ENCODE measurements at places on chromosomes 7 and 10.
A peak's percentile ranks its signal among the peaks of the same experiment; 100 is the strongest.

- no peak for DNase-seq
These were observed 178.1 kb downstream of the CDC14C start for GRCh38 chr7:49102411-49102810.

GRCh38 chr7:105036217-105037168 is 22.5 kb downstream of the KMT2E start:
- no peak for DNase-seq

- DNase-seq, result no peak
These were observed 341.8 kb downstream of the CXCL12 start for GRCh38 chr10:44042926-44043602.

DNA sequence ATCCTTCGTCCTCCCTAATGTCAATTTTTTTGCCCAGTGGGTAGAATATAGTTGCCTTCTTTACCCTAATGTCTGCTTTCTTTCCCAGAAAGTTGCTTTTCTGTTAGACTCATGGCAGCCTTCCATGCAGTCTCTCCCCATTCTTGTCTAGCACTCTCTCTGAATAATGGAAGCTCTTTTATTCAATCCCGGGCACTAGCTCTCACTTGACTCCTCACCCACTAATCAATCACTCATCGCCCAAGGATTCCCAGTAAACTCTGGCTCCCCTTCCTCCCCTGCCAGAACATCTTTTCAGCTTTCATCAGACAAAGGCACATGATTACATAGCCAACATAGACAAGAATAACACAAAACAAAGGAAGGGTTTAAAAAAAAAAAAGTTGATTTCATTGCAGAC is 100.2 kb upstream of the RELN start:
- DNase-seq, result no peak

DNA sequence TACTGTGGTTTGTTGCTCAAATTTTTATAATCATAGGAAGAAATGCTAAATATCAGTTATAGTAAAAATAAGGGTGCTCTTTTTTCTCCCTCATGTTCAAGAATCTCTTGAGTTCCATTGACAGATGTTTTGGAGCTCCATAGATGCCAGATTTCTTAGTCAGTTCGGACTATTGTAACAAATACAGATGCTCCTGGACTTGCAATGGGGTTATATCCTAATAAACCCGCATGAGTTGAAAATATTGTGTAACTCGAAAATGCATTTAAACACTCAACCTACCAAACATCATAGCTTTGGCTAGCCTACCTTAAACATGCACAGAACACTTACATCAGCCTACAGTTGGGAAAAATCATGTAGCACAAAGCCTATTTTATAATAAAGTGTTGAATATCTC is 100.7 kb upstream of the CSTF2T start:
- DNase-seq, result no peak

DNA sequence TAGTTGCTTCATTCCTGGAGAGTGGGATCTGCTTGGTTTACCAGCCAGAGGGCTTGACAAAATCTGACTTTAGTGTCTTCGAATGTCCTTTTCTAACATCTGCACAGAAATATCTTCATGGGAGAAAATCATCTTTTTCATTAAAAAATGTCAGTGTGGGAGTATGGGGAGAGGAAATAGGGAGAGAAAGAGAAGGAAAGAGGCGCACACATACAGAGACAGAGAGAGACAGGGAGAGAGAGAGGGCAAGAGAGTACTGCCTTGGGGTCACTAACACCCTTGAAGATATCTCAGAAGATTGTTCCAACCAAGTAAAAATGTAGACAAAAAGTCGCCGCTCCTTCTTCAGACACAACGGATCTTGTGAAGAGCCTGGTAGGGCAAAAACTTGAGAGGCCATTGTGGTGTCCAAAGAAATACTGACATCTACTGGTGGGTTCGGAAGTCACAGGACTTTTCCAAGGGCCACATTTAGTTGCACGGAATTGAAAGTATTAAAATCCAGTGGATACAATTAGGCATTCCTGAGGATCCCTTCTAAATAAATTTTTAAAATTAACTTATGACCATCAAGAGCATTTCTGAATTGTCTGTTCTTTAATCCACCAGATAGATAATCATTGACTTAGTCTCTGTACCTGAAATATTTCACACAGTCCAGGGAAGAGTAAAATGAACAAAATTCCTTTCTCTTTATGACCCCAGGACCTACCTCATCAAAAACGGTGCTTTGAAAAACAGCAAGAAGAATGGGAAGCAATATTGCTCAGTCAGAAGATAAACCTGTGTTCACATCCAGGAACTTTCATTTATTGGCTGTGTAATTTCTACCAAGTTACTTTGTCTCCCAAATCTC is 29.7 kb downstream of the VIM start:
- DNase-seq, result no peak

DNA sequence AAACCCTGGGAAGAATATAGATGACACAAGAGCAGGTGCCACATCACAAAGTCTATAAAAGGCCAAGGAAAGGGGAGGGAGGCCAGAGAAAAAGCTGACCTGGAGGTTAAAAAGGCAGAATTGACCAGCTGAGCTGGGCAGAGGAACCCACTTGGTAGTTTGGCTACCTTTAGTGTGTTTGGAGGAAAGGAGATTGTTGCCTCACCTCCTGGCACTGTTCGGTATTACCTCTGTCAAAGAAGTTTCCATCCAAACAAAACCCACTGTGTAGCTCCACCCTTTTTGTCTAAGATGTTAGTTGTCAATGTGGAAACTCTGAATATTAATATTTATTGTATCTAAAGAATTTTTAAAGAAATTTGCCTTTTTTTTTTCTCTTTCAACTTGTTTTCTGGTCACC is 23.4 kb downstream of the ENTPD7 start:
- no peak for DNase-seq

- no peak for DNase-seq
These were observed 334.0 kb downstream of the ZNF33B start for GRCh38 chr10:42304341-42304740.

- no peak for DNase-seq
These were observed 75.5 kb downstream of the UBE2H start for GRCh38 chr7:129877146-129877792.

DNA sequence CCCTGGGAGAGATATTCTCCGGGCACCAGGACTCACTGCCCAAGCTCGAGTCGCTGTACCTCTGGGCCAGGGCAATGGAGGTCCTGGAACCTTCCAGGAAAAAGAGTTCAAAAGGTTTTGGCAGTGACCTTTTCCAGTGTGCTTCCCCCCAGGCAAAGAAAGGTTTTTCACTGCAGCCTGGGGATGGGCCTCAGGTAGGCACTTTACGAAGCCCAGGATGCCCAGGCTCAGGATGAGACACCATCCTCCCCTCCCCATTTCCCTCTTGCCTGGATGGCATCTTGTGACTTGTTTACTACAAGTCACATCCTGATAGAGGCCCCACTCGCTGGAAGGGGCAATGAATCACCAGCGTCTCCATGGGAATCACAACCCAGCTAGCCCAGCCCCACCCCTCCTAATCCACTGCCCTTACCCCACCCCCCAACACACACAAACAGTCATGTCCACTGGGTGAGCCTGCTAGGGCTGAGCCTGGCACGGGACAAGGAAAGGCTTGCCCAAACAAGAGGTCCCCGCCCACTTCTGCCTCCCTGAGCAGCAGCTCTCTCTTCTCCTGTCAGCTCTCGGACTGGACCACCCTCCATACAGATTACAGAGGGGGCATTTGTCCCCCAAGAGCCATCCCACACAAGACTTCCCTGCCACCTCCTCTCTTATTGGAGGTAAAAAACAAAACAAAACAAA is 93.8 kb upstream of the SMNDC1 start:
- DNase-seq, result no peak

GRCh38 chr7:1538544-1539180 is 8.2 kb downstream of the MAFK start:
- no peak for DNase-seq

DNA sequence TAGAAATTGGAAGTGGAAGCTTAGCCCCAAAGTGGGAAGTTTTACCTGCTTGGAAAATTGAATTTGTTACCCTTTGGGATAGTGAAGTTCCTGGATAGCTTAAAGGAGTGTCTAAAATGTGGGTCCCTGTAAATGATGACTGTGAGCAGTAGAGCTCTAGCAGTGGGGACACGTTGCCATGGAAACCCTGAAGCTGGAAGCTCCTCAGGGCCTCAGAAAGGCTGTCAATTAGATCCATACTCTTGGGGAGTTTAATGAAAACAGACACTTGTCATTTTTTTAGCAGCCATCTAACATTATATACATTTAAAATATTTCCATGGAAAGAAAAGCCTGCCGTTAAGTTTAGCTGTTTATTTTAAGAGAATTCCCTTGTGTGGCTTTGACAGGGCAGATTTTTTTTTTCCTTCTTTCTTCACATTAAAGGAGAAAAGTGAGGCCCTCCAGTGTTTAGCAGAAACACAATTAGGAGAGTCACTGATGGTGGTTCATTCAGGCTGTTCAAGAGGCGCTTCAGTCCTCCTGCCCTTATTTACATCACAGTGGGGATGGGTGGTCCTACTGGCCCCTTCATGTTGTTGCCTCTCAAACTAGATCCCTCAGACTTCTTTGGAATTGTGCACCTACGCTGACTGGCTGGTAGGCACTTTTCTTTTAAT is 518.4 kb downstream of the CCSER2 start:
- DNase-seq, result no peak

DNA sequence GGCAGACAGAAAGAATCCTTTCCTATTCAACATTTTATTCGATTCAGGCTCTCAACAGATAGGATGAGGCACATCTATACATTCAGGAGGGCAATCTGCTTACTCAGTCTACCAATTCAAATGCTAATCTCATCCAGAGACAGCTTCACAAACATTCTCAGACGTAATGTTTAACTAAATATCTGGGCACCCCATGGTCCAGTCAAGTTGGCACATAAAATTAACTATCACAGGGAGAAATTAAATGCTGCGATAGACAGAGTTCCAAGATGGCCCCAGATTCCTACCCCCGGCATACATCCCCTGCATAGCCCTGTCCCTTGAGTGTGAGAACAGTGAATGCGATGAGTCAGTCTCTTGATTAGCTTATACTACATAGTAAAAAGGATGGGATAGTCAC is 184.3 kb downstream of the FGFR2 start:
- DNase-seq, result no peak

DNA sequence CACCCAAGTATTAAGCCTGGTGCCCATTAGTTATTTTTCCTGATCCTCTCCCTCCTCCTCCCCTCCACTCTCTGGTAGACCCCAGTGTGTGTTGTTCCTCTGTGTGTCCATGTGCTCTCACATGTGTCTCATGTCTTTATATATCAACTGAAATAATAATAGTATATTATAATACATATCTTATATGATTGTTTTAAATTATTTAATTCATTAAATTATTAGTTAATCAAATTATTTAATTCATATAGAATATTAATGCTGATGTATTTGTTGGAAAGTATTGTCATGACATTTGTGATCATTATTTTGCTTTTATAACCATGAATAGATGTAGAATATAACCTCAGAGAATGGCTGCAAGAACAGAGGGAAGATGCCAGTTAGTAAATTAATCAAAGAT is 647.5 kb downstream of the SORCS3 start:
- no peak for DNase-seq

DNA sequence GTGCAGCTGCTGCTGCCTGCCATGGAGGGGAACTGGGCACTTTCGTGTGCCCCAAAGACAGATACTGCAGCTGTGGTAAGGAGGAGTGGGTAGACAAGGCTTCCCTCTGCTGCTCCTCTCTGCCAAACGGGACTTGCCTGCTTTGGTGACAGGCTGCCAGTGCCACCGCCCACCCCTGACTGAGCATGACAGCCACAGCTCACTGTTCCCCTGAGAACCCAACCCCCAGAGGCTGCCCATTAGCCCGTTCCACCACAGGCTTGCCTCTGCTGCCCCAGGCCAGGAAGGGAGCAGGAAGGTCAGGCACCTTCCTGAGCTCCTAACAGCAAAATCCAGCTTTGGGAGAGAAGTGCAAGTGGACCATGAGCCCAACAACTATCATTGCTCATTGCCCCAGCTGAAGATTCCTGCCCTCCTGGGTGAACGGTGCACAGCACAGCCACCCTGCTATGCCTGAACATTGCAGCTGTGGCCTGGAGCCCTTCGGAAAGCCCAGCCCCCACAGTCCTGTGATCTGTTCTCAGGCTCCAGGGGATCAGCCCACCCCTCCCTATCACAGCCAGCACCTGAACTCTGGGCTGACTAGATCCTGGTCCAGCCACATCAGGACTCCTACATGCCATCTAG is 58.7 kb upstream of the ANTXRL start:
- DNase-seq, result no peak

GRCh38 chr10:100482181-100482833 is 19.5 kb downstream of the WNT8B start:
- DNase-seq, result peak; percentile 31

GRCh38 chr7:24466168-24466768 is 107.0 kb upstream of the PALS2 start:
- DNase-seq, result no peak

- no peak for DNase-seq
These were observed 2.0 kb upstream of the PURB start for GRCh38 chr7:44887293-44887692.

DNA sequence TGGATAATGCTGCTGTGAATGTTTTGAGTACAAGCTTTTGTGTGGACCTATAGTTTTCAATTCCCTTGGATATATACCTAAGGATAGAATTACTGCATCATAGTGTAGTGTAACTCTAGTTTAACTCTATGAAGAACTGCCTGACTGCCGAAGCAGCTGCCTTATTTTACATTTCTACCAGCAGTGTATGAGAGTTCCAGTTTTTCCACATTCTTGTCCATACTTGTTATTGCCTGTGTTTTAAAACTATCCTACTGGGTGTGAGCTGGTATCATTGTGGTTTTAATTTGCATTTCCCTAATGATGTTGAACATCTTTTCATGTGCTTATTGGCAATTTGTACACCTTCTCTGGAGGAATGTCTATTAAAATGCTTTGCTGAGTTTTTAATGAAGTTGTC is 15.7 kb downstream of the SEPTIN7 start:
- DNase-seq, result no peak

- DNase-seq, result no peak
These were observed 151.3 kb downstream of the COBL start for GRCh38 chr7:51165337-51165736.

DNA sequence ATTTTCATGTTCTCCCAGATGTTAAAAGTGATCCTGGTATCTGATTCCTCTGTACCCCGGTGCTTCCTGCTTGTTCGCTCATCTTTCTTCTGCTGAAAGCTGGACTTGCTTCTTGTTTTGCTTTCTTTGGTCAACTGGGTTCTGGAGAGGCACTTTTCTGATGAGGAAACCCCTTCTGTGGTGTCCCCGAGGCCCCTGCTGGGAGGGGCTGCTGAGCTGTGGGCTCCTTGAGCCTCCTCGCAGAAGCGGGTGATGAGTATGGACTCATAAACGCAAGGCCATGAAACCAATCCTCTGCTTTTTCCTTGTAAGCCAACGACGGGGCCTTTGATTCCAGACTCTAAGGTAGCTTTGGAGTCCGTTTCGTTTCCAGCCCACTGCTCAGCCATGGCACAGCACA is 7.8 kb downstream of the WIPI2 start:
- no peak for DNase-seq

Data from stimulated activated CD8-positive, alpha-beta memory T cell treated with anti-CD3 and anti-CD28 coated beads, Interleukin-4, amount 100 ng/mL, for 1 hour (primary cell).